ENCODE measurements at places on chromosomes 13 and 19. TPM values are rescaled to one million over a fixed set of nuclear protein-coding genes. Genes with fewer than 3 reads are reported as not detected.

The GIPC3 gene
- total RNA-seq = 14.6 TPM

GRCh38 chr13:95160112-95160906 lies 140.9 kb downstream of the ABCC4 start:
- no peak for DNase-seq

- DNase-seq = no peak
These were observed 356.6 kb downstream of the EFNB2 start for GRCh38 chr13:106178816-106179215.

The FXYD1 gene
- total RNA-seq = 183 TPM

- no peak for DNase-seq
These were observed 201.0 kb upstream of the RXFP2 start for GRCh38 chr13:31538067-31539042.

DNA sequence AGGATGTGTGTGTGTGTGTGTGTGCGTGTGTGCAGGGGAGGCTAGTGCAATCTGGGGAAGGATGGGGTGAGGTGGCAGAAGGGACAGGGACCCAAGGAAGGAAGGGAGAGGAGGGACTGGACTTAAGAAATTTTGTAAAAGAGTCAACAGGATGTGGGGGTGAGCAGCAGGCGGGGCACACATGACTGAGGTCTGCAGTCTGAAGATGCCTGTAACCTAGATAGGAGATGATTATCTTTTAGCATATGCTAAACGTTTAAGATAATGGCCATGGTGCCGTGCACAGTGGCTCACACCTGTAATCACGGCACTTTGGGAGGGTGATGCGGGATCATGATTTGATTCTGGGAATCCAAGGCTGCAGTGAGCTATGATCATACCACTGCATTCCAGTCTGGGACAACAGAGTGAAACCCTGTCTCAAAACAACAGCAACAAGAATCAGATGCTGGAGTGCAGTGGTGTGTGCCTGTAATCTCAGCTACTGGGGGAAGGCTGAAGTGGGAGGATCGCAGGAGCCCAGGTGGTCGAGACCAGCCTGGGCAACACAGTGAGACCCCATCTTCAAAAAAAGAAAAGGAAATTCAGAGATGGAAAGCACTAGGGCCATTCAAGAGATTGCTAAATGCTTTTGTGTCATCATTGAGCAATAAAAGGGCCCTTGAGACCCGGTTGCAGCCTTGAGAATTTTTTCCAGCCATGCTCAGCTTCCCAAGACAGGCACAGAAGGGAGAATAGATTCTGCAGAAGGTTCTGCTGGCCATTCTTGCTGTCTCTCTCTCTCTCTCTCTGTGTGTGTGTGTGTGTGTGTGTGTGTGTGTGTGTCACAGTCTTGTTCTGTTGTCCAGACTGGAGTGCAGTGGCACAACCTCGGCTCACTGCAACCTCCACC lies 3.8 kb upstream of the ZNF414 start:
- no peak for DNase-seq

The ZNF132 gene
- total RNA-seq = 3.8 TPM

The TRIP10 gene
- 83.2 TPM for total RNA-seq

GRCh38 chr13:112229992-112230872 lies 145.9 kb upstream of the SPACA7 start:
- peak; percentile 18 for DNase-seq

DNA sequence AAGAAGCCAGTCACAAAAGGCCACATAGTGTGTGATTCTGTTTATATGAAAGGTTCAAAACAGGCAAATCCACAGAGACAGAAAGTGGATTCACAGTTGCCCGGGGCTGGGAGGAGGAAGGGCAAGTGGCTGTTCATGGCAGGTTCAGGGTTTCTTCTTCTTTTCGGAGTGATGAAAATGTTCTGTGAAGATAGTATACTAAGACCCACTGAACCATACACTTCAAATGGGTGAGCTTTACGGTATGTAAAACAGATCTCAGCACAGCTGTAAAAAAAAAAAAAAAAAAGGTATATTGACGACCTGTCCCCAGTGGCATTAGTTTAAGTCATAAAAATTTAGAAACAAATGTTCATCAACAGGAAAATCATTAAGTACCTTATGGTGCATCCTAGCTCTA lies 32.2 kb downstream of the RFX2 start:
- no peak for DNase-seq

- DNase-seq = no peak
These were observed 1169.6 kb downstream of the EFNB2 start for GRCh38 chr13:105365831-105366230.

GRCh38 chr13:107475753-107476453 lies 739.4 kb downstream of the LIG4 start:
- no peak for DNase-seq

The LRRC25 gene
- 16.8 TPM for total RNA-seq

DNA sequence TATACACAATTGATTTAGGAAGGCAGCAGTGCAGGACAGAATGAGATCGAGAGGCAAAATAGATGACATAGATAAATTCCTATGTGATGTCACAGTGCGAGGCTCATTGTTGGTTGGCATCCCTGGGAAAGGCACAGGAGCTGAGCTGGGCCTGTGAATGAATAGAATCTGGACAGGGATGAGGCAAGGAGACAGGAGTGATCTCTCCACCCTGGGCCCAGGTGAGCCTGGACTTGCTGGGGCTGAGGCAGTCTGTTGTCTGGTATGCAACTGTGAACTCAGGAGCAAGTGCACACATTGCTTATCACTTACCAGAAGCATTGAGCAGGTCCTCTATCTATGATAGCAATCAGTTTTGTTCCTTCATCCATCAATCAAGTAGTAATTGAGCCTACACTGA lies 48.2 kb upstream of the ESD start:
- DNase-seq = no peak

The RANBP3 gene
- 55.4 TPM for total RNA-seq

The NBEA gene
- total RNA-seq = 12.7 TPM

DNA sequence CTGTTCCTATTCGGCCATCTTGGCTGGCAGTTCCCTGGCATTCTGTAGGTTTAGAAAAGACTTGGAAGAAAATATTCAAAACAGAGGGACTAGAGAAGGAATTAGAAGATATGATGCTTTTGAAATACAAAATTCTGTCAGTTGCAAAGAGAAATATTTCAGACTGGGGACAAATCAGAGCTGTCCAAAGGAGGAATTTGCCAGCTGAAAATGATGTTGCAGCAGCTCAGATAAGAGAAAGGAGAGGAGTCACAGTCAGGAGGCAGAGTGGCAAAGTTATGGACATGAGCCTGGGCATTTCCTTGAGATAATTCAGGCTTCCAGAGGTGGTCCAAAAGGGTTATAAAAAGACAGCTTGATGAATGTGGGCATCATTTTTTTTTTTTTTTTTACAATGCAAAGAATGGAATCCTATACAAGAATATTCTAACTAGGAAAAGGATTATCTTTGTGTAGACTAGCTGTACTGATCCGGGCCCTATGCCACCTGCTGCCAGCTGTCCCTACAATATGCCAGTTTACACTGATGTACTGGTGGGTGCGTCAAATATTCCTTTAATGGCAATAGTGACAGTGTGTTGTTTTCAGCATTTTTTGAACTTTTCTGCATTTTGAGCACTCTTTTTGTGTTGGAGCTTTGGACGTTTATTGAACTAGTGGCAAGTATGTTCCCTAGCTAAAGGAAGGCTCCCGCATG lies 31.8 kb upstream of the CBY2 start:
- DNase-seq = no peak

DNA sequence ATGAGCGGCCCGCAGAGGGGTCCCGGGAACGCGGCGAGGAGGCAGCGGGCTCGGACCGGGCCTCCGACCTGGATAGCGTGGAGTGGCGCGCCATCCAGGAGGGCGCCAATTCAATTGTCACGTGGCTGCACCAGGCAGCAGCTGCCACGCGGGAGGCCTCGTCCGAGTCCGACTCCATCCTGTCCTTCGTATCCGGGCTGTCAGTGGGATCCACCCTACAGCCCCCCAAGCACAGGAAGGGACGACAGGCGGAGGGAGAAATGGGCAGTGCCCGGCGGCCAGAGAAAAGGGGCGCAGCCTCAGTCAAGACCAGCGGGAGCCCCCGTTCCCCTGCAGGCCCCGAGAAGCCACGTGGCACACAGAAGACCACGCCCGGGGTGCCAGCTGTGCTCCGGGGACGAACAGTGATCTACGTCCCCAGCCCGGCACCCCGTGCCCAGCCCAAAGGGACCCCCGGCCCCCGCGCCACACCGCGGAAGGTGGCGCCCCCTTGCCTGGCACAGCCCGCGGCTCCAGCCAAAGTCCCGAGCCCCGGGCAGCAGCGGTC lies 10.7 kb downstream of the C19orf25 start:
- no peak for DNase-seq

The ACER1 gene
- total RNA-seq = not detected

DNA sequence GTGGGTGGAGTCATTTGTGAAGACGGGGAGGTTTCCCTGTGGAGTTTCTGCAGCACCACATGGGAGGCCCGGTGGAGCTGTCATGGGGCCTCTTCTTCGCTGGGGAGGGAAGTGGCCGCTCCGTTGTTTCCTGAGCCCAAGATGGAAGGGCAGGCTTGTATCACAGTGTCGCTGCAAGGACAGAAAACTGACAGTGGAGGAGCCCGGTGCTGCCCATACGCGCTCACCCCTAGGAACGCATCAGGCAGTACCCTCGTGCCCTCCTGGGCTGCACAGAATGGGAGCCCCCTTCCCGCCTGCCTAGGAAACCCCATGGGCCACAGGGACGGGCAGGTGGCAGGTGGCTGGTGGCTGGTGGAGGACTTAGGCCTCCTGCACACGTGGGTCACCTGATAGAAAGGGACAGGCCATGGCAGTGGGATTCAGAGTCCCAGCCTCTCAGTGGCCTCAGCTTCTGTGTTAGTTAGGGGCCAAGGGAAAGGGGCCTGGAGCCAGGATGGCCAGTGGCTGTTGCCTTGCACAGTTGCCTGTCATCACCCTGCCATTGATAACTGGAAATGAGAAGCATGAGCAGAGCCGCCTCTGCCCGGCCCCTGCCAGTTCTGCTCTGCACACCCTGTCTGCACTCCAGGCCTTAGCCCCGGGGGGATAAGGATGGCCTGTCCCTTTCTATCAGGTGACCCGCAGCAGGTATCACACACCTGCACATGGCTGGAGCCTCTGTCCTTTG lies 7.6 kb downstream of the COL4A2 start:
- DNase-seq = no peak

DNA sequence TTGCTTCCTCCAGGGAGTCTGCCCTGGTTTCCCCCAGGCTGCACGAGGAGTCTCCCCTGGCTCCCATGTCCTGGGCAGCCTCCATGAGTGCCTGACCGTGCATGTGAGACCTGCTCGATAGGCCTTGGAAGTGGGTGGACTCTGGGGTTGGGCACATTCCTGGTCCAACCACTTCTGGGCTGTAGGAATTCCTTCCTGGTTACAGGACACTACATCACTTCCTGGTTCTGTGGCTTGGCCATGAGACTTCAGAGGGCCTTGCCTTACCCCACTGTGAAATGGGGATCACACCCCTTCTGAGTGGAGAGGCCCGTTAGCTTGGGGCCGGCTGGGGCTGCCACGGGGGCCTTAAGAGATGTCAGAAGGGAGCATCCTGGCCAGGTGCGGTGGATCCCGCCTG lies 4.0 kb upstream of the ZNF628 start:
- DNase-seq = no peak

The ZNF480 gene
- total RNA-seq = 12.4 TPM

The SLC7A10 gene
- not detected for total RNA-seq

The TOMM40 gene
- total RNA-seq = 29.9 TPM

The ETV2 gene
- total RNA-seq = 0.81 TPM

The ZNF682 gene
- 7.1 TPM for total RNA-seq

The ZNF57 gene
- total RNA-seq = 3.0 TPM

The ZNF560 gene
- not detected for total RNA-seq

DNA sequence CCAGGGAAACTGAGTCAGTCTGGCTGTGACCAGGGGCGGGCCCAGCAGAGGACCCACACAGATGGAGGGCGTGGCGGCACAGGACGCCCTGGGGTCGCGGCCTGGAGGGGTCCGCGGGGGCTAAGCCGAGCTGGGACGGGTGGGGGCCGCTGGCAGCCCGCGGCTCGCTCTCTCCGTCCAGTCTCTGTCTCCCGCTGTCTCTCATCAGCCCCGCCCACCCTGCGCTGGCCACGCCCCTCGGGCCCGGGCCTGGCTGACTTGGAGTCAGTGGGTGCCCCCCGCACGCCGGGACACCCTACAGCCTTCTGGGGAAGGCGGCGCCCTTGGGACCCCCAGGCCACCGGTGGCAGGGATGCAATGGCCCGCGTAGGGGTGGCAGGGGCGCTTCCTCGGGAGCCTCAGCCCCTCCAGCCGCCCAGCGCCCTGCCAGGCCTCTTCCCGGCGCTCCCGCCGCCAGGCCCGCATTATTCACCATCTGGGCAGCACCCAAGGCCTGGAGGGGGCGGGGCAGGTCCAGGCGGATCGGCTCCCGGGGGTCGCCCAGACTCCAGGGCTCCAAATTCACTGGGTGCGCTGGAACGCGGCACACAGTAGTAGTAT lies at the start of gene TBXA2R:
TBXA2R (minus strand) TSS at position 186 of the 600 bp plus-strand sequence. CDS start 6,241 bp downstream, outside the sequence.
- DNase-seq = peak; percentile 91

GRCh38 chr13:110902370-110902769 lies 12.5 kb downstream of the ANKRD10 start:
- DNase-seq = no peak

- DNase-seq = no peak
These were observed 362.4 kb downstream of the ENOX1 start for GRCh38 chr13:43424412-43424811.

- DNase-seq = no peak
These were observed 17.2 kb downstream of the FXYD5 start for GRCh38 chr19:35171730-35172129.

The ZNF625 gene
- total RNA-seq = 6.0 TPM

GRCh38 chr19:49896863-49897621 lies at the start of gene IL4I1:
Gene IL4I1, minus strand, starts transcription at chr19:49896887. Its CDS starts 727 bp downstream, at chr19:49896160.
- DNase-seq = no peak

The TRAPPC2B gene
- total RNA-seq = 7.5 TPM

GRCh38 chr13:99153219-99153618 lies 47.4 kb upstream of the UBAC2 start:
- DNase-seq = no peak

DNA sequence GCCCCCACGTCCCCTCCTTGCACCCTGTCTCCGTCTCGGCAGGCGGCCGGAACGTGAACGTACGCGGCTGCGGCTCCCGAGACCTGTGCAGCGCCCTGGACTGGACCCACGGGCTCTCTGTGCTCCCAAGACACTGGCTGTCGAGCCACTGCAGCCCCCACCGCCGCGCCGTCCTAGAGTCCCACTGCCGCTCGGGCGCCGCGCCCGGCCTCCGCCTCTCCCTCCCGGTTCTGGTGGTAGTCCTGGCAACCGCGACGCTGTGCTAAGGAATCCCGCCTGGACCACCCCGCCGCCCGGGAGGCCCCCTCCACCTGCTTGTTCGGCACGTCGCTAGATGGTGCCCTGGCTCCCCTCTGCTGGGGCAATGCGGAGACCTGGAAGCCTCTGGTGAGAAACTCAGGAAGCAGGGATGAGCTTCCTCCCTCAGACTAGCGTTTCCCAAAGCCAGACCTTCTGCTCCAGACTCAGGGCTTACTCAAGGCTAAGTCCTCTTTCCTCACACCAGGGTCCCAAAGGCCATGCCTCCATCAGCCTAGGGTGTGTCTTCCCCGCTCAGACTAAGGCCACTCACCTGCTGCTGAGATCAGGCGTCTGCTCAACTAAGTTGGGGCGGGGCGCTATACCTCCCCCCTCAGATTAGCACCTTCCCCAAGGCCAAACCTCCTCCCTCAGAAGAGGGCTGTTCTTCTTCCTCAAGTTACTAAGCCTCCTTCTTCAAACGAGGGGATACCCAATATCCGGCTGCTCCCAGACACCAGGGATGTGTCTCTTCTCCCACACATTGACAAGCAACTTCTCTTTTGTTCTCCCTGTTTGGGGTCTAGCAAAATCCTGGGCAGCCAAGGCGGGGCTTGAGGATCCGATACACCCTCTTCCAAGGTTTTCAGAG lies 16.1 kb upstream of the IRGC start:
- peak; percentile 83 for DNase-seq

Data from posterior vena cava (tissue), 2 donors.